ENCODE measurements at places on chromosomes 7 and 10.

- DNase-seq, result no peak
Observed at GRCh38 chr7:25597946-25598345, 369.7 kb upstream of the NPVF start.

DNA sequence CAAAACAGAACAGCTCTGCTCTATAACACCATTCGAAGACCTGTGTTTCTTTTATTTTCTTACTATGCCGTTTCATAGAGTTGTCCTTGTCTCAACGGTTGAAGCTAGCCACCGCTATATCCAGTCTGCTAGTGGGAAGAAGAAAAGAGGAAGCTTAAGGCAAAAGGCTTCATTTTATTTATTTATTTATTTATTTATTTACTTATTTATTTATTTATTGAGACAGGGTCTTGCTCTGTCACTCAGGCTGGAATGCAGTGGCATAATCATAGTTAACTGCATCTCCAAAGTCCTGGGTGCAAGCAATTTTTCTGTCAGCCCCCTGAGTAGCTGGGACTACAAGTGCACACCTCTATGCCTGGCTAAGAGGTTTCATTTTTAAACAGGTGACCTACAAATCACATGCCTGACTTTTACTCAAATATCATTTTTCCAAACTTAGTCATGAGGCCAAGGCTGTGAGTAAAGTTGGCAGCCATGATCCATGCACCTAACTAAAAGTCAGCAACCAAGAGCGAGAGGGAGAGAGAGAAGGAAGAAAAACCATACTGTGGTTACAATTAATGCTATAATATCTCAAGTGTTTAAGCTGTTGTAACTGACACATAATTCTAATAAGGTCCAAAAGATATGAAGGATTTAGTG lies 1305.3 kb upstream of the LRRTM3 start:
- DNase-seq, result no peak

GRCh38 chr10:110784198-110784597 lies 87.5 kb upstream of the PDCD4 start:
- no peak for DNase-seq

DNA sequence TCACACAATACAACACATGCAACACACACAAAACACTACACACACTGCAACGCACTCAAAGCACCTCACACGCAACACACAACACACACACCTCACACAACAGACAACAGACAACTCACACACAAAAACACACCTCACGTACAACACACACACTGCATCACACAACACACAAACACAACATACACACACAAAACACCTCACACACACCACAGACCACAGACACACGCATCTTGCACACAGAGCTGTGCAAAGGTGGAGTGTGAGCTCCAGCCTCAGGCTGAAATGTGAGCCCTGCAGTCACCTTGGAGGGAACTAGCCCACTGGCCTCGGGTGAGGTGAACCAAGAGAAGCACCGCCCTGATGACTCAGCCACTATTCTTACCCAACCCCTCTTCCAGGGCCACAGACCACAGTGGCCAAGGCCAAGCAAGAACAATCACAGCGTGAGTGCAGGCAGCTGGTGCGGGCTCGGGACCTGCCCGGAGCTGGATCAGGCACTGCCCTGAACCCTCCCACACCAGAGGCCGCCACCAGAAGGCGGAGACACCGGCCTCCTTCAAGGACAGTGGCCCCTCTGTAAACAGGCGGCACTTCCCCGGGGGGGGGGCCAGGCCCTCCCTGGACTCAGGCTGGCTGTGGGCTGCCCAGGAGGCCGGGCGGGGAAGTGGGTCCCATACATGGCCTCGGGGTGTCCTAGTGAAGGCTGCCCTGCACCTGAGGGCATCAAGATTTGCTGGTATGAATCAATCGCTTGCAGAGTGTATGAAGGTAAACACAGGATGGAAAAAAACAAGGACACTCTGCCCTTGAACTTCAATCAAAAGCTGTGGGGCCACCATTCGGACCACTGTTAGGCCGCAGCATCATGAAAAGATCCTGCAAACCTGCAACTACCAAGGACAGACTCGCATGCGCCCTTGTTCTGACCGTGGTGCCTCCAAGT lies 106.7 kb downstream of the TNS3 start:
- DNase-seq, result peak; percentile 57

GRCh38 chr7:82616059-82616728 lies 172.6 kb upstream of the CACNA2D1 start:
- DNase-seq, result no peak

- no peak for DNase-seq
Observed at GRCh38 chr10:103490986-103491314, 2.6 kb upstream of the NEURL1 start.
